Natural killer cell treated with Interleukin-12 subunit alpha and Interleukin-12 subunit beta and Interleukin-15 and Interleukin-18, amount 100 ng/mL, for 72 hours (primary cell): ENCODE measurements at places on chromosomes 1 and 21. TPM values are rescaled to one million over a fixed set of nuclear protein-coding genes. Genes with fewer than 3 reads are reported as not detected.
A peak's percentile ranks its signal among the peaks of the same experiment; 100 is the strongest.

The ZNF670 gene
- 3.0 TPM for total RNA-seq

DNA sequence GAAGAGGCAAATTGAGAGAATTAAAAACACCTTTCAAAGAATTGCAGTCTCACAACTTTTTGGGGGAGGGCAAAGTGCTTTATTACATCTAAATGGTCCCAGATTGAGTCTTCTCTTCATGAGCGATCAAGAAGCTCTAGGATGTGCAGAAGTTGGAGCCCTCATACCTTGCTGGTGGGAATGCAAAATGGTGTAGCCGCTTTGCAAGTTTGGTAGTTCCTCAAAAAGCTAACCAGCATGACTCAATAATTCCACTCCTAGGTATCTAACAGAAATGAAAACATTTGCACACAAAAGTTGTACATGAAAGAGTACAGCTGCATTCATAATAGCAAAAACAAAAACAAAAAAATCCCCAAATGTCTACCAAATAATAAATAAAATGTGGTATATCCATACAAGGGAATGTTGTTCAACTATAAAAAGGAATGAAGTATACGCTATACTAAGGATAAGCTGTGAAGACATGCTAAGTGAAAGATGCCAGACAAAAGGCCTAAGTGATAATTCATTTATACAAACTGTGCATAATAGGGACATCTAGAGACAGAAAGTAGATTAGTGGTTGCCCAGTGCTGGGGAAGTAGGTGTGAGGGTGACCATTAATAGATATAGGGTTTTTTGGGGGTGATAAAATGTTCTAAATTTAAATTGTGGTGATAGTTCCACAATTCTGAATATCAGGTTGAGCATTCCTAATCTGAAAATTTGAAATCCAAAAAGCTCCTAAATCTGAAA, 55.2 kb downstream of the SELENOF start:
- no peak for DNase-seq

- no peak for DNase-seq
These were observed 11.9 kb downstream of the GBP5 start for GRCh38 chr1:89260566-89261255.

- no peak for DNase-seq
These were observed 675.1 kb upstream of the BRINP3 start for GRCh38 chr1:191152776-191153175.

DNA sequence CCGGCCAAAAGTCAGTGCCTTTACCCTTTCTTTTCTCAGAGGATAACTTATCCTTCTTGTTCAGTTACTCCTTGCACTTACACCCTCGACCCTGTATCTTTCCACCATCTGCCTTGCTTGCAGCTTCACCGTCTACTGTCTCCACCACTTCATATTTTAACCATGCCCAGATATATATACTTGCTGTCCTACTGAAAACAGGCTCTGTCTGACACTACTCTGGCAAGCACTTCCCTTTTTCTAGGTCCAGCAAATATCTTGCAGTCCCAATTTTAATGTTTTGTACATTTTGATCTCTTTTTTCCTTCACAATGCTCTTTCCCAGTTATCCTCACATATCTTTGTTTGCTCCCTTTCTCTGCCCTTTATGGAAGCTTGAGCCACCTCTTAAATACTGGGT, 308.6 kb downstream of the TPR start:
- no peak for DNase-seq

- DNase-seq: no peak
These were observed 82.3 kb downstream of the LTN1 start for GRCh38 chr21:28910280-28910887.

DNA sequence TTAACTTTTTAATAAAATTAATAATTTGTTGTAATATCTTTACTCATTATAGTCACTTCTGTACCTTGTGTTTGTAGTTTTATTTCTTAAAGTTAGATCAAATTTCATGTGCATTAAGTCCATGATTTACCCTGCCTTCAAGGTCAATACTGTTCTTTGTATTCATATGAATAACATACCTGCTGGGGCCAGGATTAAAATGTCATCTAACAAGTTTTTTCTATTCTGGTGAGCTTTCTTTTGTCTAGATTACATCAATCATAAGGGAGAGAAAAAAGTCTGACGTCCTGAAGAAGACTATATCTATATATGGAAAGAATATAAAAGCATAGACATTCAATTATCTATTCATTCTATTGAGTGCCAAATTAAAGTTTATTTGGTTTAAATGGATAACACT, 232.6 kb downstream of the COL11A1 start:
- DNase-seq: no peak

DNA sequence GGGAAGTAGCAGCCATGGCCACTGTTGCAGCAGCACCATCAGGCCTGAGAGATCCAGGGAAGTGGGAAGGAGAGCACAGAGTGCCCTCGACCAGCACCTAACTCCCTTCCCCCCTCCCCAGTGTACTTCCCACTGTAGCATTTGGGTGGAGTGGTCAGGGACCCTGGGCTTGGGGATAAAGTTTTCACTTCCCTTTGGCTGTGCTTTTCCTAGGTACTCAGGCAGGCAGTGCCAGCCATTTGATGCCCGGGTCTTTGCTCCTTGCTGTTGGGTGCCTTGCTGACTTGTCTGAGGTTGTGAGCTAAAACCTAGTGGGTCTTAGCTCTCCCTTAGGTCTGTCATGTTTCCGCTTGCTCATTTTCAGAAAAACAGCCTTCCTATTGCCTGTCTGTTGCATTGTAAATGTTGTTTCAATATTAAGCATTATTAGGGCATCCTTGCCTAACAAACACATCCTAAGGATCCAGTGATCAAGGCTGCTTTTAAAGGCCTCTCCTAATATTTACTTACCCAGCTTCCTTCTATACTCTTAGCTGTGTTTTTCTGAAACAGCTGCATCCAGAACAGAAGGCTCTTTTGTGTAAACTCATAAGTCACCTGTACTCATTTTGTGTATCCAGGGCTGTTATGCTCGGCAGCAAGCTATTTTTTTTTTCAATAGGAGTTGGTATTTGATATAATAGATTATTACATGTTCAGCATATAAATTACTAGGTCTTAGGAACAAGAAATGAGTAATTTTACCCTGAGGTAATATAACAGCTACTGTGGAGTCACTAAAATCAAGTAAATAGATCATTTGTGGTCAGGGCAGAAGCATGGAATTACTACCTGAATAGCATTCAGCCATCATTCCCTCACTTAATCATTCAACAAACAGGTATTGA, 418.6 kb upstream of the PROX1 start:
- no peak for DNase-seq

The ATP5PF gene
- total RNA-seq: 124 TPM

DNA sequence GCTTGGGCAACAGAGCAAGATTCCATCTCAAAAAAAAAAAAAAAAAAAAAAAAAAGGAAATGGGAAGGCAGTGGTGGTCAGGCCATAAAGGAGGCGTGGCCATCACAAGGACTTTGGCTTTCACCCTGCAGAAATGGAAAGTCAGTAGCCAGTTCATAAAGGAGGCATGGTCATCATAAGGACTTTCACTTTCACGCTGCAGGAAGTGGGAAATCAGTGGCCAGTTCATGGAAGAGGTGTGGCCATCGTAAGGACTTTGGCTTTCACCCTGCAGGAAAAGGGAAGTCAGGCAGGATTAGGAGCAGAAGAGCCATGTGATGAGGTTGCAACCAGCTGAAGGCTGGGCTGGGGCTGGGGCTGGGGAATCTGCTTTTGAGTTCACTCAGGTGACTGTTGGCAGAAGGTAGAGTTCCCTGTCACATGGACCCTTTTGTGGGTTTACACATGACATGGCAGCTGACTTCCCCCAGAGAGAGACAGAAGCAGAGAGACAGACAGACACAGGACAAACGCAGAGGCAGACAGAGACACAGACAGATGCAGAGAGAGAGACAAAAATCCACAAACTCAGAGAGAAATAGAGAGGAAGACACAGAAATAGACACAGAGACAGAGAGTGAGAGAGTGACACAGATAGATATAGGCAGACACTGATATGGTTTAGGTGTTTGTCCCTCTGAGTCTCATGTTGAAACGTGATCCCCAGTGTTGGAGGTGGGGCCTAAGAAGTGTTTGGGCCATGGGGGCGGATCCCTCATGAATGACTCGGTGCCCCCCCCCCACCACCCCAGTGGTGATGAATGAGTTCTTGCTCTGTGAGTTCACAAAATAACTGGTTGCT, 263.9 kb upstream of the KAZN start:
- no peak for DNase-seq

The KRTAP11-1 gene
- total RNA-seq: not detected

GRCh38 chr1:54940042-54940441, 40.4 kb upstream of the TMEM61 start:
- no peak for DNase-seq

GRCh38 chr1:87240661-87241285, 87.9 kb upstream of the LMO4 start:
- no peak for DNase-seq

GRCh38 chr1:42784946-42785693, at the start of gene TMEM269:
Gene TMEM269, plus strand, starts transcription at chr1:42784991. Its CDS starts 4,903 bp downstream, at chr1:42789894.
- no peak for DNase-seq

The SLC5A3 gene
- total RNA-seq: 36.1 TPM

The SLC27A3 gene
- 33.6 TPM for total RNA-seq

The SPSB1 gene
- total RNA-seq: 0.78 TPM

The KCNA2 gene
- 0.62 TPM for total RNA-seq

The UBASH3A gene
- 9.2 TPM for total RNA-seq

- DNase-seq: no peak
These were observed 141.4 kb upstream of the ETS2 start for GRCh38 chr21:38664315-38664714.

The LBR gene
- 127 TPM for total RNA-seq

DNA sequence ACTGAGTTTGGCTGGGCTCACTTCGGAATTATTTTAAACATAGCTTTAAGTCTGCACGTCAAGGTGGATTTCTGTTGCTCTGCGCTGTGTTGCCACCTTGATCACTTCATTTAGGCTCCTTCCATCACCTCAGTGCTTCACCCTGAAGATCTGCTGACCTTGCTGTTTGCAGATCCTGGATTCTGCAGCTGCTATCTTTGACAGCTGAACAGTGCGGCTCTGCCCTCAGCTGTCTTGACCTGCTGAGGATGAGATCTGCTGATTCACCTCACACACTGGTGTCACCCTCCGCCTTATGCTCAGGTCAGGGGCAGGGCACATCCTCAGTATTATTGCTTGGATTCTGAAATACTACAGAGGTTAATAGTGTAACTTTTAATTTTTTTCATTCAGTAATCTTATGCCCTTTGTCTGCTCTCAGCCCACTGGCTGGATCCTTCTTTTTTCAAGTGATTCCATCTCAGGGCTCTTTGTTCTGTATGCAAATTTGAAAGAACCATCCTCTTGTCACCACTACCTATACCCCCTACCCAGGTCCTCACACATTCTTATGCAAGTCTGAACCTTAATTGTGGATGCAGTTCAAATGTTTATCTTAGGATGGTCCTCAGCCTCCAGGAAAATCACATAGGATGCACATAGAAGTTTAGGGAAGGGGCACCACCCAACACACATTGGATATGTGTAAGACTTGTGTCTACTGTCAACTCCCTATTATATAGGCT, 364.0 kb downstream of the OLFM3 start:
- no peak for DNase-seq

- no peak for DNase-seq
These were observed 38.7 kb downstream of the VTCN1 start for GRCh38 chr1:117171900-117172511.

DNA sequence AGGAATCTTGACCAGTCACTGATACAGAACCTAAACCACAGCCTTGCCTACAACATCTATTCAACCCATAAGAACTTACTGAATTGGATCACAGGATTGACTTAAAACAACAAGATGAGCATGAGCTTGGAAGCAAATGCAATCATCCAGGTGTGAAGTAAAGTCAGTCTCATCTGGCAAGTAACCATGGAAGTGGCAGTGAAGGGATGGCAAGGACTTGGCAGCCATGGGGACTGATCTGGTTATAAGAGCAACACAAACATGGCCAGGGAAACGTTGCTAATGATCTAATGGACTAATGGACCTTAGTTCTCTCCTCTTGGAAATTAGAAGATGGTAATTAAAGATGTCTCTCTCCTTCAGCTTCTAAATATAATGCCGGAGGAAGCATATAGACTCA, 133.1 kb downstream of the VAV3 start:
- DNase-seq: no peak

- DNase-seq: no peak
These were observed 29.2 kb downstream of the SOX13 start for GRCh38 chr1:204102029-204102611.

- no peak for DNase-seq
These were observed 71.4 kb upstream of the HSPA13 start for GRCh38 chr21:14454016-14455009.

The ELAVL4 gene
- total RNA-seq: not detected

The SLC22A15 gene
- total RNA-seq: 5.6 TPM

- peak; percentile 32 for DNase-seq
These were observed 38.0 kb upstream of the ACTRT2 start for GRCh38 chr1:2983319-2983705.

GRCh38 chr21:45334134-45334533, 46.4 kb upstream of the POFUT2 start:
- peak; percentile 49 for DNase-seq

The MPZ gene
- total RNA-seq: 6.6 TPM

DNA sequence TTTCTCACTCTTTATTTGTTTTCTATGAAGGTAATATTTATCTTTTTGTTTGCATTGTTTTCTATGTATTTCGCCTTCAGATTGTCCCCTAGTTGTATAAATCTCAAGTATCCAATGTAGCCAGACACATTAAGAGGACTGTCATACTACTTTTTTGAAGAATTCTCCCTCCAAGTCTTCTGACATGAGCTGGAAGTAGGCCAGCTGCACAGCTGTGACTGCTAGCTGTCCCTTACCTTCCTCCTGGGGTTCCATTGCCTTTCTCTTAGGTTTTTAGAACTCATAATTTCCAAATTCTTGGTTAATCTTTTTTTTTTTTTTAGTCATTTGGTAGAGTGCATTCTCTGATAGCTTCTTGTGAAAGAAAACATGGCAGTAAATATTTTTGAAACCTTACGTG, 46.2 kb downstream of the MTR start:
- no peak for DNase-seq

The USP21 gene
- total RNA-seq: 29.0 TPM

- peak; percentile 81 for DNase-seq
These were observed 20.9 kb upstream of the NCMAP start for GRCh38 chr1:24535021-24535424.

The CFHR5 gene
- not detected for total RNA-seq

The NBPF26 gene
- 8.5 TPM for total RNA-seq

The SOX13 gene
- total RNA-seq: 8.3 TPM

DNA sequence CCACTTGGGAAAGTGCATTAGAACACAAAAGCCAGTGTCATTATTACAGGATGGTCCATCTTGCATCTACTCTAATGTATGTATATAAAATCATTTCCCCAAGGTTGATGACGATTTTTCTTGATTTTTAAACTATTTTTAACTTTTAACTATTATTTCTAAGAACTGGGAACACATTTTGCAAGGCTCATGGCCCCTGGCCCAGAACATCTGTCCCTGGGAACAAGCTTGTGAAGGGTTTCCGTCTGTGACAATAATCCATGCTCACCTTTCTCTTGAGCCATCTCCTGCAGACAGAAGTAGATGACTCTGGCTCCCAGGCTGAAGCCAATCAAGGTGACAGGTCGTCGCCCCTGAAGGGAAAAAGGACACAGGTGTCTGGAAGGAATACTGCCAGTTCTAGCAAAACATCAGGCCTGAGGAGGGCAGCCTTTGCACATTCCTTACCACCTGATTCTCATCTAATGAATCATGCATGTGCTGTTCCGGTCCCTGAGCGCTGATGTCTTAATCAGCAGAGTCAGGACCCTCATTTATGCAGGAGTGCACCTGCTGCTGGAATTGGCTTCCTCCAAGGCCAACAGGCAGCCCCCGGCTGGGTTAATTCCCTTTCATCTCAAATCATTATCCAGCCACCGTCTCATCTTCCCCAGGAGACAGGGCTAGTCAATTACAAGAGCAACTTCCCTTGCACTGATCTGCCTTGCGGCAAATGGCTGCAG, 62.5 kb downstream of the TMCO4 start:
- DNase-seq: no peak
